CD4-positive, alpha-beta T cell treated with Interleukin-4 for 1 hour (primary cell): ENCODE measurements at places on chromosomes 1 and 21.

- no peak for DNase-seq
These were observed 40.2 kb downstream of the RASAL2 start for GRCh38 chr1:178134061-178134460.

- no peak for DNase-seq
These were observed 19.2 kb downstream of the RD3 start for GRCh38 chr1:211472724-211473123.

- no peak for DNase-seq
These were observed 139.4 kb downstream of the POU2F1 start for GRCh38 chr1:167360120-167360519.

DNA sequence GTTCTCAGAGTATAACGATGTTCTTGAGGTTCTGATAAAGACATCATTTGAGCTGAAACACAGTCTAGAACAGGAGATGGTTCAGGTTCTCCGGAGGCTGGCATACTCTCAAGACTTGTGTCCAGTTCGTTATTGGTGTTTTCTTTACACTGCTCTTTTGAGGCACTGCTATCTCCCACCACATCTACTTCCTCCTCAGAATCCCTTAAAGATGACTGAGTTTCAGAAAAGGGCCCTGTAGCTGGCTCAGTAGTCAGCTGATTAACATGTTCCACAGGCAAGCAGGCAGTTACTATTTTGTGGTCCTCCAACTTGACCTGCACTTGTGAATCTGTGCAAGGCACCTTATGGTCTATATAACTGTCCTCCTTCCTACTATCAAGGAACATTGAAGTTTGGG lies 50.2 kb downstream of the ZZZ3 start:
- DNase-seq: no peak

GRCh38 chr1:218156595-218156994 lies 128.5 kb upstream of the RRP15 start:
- DNase-seq: no peak
